ENCODE measurements at places on chromosomes 7 and 10.

GRCh38 chr10:113620511-113620910 lies 43.3 kb downstream of the NRAP start:
- H3K36me3 ChIP-seq, result no peaks in the 10 kb centered on the region
- H3K27ac ChIP-seq, result no peak overlapping the region
- peaks cover 33% of the 10 kb centered on the region for H3K27me3 ChIP-seq
- no peaks in the 10 kb centered on the region for H3K4me1 ChIP-seq
- no peak for DNase-seq

GRCh38 chr7:77467408-77467807 lies 51.3 kb upstream of the GSAP start:
- peaks cover 3% of the 10 kb centered on the region for H3K27me3 ChIP-seq
- H3K27ac ChIP-seq, result no peak overlapping the region
- H3K4me1 ChIP-seq, result peaks cover 6% of the 10 kb centered on the region
- DNase-seq, result no peak
- H3K4me3 ChIP-seq, result no peak overlapping the region

DNA sequence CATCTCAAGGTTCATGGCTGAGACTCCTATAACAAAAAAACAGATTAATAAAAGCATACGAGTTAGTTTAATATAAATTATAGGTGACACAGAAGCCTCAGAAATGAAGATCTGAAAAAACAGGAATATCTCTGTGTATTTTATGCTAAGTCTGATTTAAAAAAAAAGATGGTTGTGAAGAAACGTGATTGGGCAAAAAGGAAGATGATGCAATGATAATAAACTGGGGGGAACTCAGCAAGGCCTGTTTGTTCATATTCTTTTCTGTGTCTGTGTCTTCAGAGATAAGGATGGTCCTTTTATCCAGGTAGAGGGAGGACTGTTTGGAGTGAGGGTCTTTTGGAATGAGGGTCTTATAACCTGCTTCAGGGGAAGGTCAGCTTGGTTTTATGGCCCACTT lies 25.9 kb downstream of the TAC1 start:
- no peak for DNase-seq
- H3K4me3 ChIP-seq, result no peak overlapping the region
- no peaks in the 10 kb centered on the region for H3K36me3 ChIP-seq
- H3K4me1 ChIP-seq, result no peaks in the 10 kb centered on the region
- H3K27ac ChIP-seq, result no peak overlapping the region

GRCh38 chr10:2077231-2077630 lies 339.9 kb upstream of the ADARB2 start:
- H3K4me1 ChIP-seq, result no peaks in the 10 kb centered on the region
- H3K4me3 ChIP-seq, result no peak overlapping the region
- no peak overlapping the region for H3K27ac ChIP-seq
- no peak for DNase-seq
- no peaks in the 10 kb centered on the region for H3K27me3 ChIP-seq

GRCh38 chr10:91073286-91073979 lies 147.0 kb upstream of the PCGF5 start:
- H3K4me1 ChIP-seq, result no peaks in the 10 kb centered on the region
- no peak overlapping the region for H3K27ac ChIP-seq
- H3K36me3 ChIP-seq, result no peaks in the 10 kb centered on the region
- H3K4me3 ChIP-seq, result no peak overlapping the region

GRCh38 chr10:88386821-88387773 lies 196.0 kb downstream of the RNLS start:
- H3K27me3 ChIP-seq, result no peaks in the 10 kb centered on the region
- H3K4me1 ChIP-seq, result peaks cover 27% of the 10 kb centered on the region
- H3K27ac ChIP-seq, result no peak overlapping the region

DNA sequence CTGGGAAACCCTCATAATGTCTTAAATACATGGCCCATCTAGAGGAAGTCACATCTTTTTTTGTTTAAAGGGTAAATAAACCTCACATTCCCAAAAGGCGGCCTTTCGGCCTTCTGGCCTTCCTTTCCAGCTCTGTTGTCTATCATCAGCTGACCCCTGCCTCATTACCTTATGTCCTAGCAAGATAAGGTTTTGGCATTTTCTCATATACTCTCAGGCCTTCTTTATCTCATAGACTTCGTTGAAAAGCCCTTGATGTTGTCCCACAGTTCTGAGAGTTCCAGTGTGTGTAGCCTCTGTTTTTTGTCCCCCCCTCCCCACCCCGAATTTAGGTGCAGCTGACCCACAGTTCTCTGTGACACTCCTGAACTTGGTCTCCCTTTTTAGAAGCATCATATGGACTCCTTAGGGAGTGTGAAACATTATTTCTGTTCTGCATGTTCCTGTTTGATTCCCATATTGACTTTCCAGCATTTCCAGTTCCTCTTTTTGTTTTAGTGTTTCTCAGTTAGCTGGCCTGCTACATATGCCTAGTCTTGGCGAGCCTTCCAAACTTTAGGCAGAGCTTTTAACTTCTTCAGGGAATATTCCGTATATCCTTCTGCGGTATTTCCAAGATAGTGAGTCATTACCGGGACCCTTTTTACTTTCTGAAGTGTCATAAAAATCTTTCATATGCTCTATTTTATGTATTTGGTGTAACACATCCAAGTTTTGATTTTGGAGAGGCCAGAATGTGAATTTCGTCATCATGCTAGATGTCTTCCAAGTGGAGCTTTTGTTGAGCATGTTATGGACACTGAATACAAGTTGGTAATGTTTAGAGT lies 138.5 kb downstream of the LRRC4 start:
- no peak overlapping the region for H3K27ac ChIP-seq
- H3K4me3 ChIP-seq, result no peak overlapping the region
- no peak for DNase-seq
- no peaks in the 10 kb centered on the region for H3K27me3 ChIP-seq
- H3K36me3 ChIP-seq, result peaks cover 23% of the 10 kb centered on the region

DNA sequence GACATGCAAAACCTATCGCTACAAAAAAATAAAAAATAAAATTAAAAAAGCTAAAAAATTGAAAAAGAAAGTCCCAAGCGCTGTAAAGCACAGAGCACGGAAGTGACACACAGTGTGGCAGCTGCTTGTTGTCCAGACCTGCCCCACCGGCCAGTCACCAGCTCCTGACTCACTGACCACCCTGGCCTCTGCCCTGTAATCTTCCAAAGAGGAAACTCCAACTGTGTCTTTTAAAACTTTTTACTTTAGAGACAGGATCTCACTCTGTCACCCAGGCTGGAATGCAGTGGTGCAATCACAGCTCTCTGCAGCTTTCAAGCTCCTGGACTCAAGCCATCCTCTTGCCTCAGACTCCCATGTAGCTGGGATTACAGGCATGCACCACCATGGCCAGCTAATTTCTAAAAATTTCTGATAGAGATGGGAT lies 23.6 kb downstream of the GNA12 start:
- H3K27me3 ChIP-seq, result no peaks in the 10 kb centered on the region
- no peak for DNase-seq
- H3K36me3 ChIP-seq, result no peaks in the 10 kb centered on the region
- no peak overlapping the region for H3K27ac ChIP-seq
- H3K4me1 ChIP-seq, result peaks cover 18% of the 10 kb centered on the region
- no peak overlapping the region for H3K4me3 ChIP-seq

- H3K4me1 ChIP-seq, result no peaks in the 10 kb centered on the region
- H3K4me3 ChIP-seq, result no peak overlapping the region
These were observed 167.0 kb downstream of the CDK14 start for GRCh38 chr7:90763108-90763507.

DNA sequence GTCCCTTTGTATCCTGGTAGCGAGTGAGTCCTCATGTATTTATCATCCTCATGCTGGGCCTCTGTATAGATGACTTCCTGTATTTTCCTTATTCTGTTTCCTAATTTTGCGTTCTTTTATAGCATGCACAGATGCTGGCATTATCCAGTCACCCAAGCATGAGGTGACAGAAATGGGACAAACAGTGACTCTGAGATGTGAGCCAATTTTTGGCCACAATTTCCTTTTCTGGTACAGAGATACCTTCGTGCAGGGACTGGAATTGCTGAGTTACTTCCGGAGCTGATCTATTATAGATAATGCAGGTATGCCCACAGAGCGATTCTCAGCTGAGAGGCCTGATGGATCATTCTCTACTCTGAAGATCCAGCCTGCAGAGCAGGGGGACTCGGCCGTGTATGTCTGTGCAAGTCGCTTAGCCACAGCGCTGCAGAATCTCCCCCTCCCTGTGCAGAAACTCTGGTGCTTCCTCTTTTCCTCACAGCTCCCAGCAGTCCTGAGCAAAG lies 183.1 kb upstream of the PRSS58 start:
- no peaks in the 10 kb centered on the region for H3K27me3 ChIP-seq
- H3K36me3 ChIP-seq, result no peaks in the 10 kb centered on the region
- H3K4me3 ChIP-seq, result no peak overlapping the region
- DNase-seq, result peak; percentile 25
- H3K27ac ChIP-seq, result no peak overlapping the region
- H3K4me1 ChIP-seq, result peaks cover 52% of the 10 kb centered on the region

DNA sequence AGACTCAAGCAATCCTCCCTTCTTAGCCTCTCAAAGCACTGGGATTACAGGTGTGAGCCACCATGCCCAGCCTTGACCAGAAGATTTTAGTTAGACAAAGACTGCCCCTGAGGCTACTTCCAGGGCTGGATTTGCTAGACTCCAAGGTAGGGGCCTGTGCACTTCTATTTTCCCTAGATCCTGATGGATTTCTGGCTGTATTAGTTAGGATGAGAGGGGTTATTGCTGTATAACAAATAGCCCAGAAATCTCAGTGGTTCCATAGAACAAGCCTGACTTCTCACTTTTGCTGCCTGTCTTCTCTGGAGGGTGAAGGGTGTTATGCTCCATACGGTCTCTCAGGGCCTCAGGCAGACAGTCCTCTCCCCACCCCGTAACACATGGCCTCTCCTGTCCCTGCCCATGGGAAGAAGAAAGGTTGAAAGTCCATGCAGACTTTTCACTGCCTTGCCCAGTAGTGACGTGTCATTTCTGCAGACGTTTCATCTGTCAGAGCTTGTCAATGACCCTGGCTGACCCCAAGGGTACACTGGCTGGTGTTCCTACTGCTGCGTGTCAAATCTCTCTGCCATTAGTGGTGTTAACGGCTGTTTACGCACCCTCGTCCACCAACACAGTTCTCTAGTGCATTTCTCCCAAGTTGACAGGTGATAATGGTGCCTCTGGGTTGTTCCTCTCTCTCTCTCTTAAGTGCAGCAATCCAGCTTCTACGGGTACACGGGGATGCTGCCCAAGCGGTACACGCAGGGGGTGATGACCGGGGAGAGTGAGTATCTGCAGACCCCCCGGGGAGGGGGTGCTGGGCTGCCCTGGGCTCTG lies 11.6 kb downstream of the SLC29A4 start:
- peaks cover 23% of the 10 kb centered on the region for H3K27me3 ChIP-seq
- no peak overlapping the region for H3K4me3 ChIP-seq
- no peaks in the 10 kb centered on the region for H3K36me3 ChIP-seq
- no peak for DNase-seq
- H3K4me1 ChIP-seq, result peaks cover 10% of the 10 kb centered on the region
- H3K27ac ChIP-seq, result no peak overlapping the region

GRCh38 chr7:29318853-29319718 lies 124.5 kb downstream of the CHN2 start:
- DNase-seq, result no peak
- H3K36me3 ChIP-seq, result no peaks in the 10 kb centered on the region
- peaks cover 8% of the 10 kb centered on the region for H3K27me3 ChIP-seq
- no peak overlapping the region for H3K4me3 ChIP-seq
- H3K27ac ChIP-seq, result no peak overlapping the region
- no peaks in the 10 kb centered on the region for H3K4me1 ChIP-seq

- H3K36me3 ChIP-seq, result no peaks in the 10 kb centered on the region
- peaks cover 11% of the 10 kb centered on the region for H3K27me3 ChIP-seq
- H3K4me1 ChIP-seq, result no peaks in the 10 kb centered on the region
These were observed 87.5 kb upstream of the NRP1 start for GRCh38 chr10:33421789-33422462.

DNA sequence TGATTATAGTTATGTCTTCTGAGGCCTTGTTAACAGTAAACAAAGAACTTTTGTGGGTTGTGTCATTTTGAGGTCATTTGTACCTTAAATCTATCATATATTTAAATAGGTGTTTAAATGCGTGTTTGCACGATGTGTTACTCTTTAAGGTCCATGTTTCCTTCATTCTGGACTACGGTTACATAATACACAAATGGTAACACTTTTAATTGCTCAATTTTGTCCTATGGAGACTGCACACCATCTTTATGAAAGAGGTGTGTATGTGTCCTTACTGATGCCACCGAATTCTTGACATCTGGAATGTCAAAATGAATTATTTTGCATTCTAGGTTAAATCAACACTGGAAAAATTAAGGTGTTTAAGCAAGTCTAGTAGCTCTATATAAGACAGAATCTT lies 1.7 kb downstream of the PALS2 start:
- peak overlapping the region; percentile 89 for H3K4me3 ChIP-seq
- no peak overlapping the region for H3K27ac ChIP-seq
- DNase-seq, result no peak
- H3K36me3 ChIP-seq, result no peaks in the 10 kb centered on the region

- peaks cover 3% of the 10 kb centered on the region for H3K27me3 ChIP-seq
- DNase-seq, result no peak
- H3K36me3 ChIP-seq, result peaks cover 5% of the 10 kb centered on the region
- peaks cover 43% of the 10 kb centered on the region for H3K4me1 ChIP-seq
- H3K27ac ChIP-seq, result peak overlapping the region; percentile 64
These were observed 7.4 kb downstream of the INPP5A start for GRCh38 chr10:132544744-132545658.

- H3K4me3 ChIP-seq, result no peak overlapping the region
- no peaks in the 10 kb centered on the region for H3K4me1 ChIP-seq
- H3K27me3 ChIP-seq, result peaks cover 8% of the 10 kb centered on the region
- no peak for DNase-seq
- no peaks in the 10 kb centered on the region for H3K36me3 ChIP-seq
- H3K27ac ChIP-seq, result no peak overlapping the region
These were observed 70.6 kb downstream of the FGFR2 start for GRCh38 chr10:121527690-121528089.

- no peaks in the 10 kb centered on the region for H3K36me3 ChIP-seq
- H3K27ac ChIP-seq, result no peak overlapping the region
- H3K27me3 ChIP-seq, result peaks cover 3% of the 10 kb centered on the region
These were observed 117.9 kb upstream of the STARD3NL start for GRCh38 chr7:38060116-38060515.

DNA sequence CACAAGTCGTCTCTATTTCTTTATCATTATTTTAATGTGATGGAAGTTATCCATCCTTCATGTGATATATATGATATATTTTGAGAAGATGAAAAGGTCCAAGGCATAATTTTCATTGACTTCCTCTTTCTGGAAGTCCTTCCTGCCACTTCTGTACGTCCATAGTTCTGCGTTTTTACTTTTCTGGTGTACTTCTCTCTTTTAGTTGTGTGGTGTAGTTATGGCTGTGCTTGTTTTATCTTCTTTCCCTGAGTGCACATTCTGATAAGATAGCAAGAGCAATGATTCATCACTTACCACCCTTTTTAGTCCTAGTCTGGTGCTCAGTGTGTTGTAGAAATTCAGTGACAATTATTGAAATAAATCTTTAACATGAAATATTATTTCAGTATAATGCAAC lies 231.3 kb upstream of the FERD3L start:
- no peak for DNase-seq
- H3K27ac ChIP-seq, result no peak overlapping the region
- no peaks in the 10 kb centered on the region for H3K36me3 ChIP-seq
- H3K4me1 ChIP-seq, result no peaks in the 10 kb centered on the region
- H3K27me3 ChIP-seq, result no peaks in the 10 kb centered on the region

GRCh38 chr7:2103071-2103898 lies 129.5 kb downstream of the MAD1L1 start:
- H3K27me3 ChIP-seq, result no peaks in the 10 kb centered on the region
- peaks cover 29% of the 10 kb centered on the region for H3K4me1 ChIP-seq
- no peak overlapping the region for H3K4me3 ChIP-seq
- peaks cover 6% of the 10 kb centered on the region for H3K36me3 ChIP-seq

GRCh38 chr7:28893888-28894287 lies 64.2 kb downstream of the TRIL start:
- H3K4me3 ChIP-seq, result no peak overlapping the region

- no peak for DNase-seq
- H3K4me3 ChIP-seq, result no peak overlapping the region
- no peak overlapping the region for H3K27ac ChIP-seq
- H3K36me3 ChIP-seq, result no peaks in the 10 kb centered on the region
- no peaks in the 10 kb centered on the region for H3K27me3 ChIP-seq
These were observed 175.4 kb downstream of the CHN2 start for GRCh38 chr7:29369909-29370488.

Measured in activated CD4-positive, alpha-beta memory T cell treated with anti-CD3 and anti-CD28 coated beads, Interleukin-2, amount 10 ng/mL, durations not matched to agents 7 days and 5 days (primary cell).